Pancreas (tissue), 10 donors: ENCODE measurements at places on chromosomes 3 and 15.

DNA sequence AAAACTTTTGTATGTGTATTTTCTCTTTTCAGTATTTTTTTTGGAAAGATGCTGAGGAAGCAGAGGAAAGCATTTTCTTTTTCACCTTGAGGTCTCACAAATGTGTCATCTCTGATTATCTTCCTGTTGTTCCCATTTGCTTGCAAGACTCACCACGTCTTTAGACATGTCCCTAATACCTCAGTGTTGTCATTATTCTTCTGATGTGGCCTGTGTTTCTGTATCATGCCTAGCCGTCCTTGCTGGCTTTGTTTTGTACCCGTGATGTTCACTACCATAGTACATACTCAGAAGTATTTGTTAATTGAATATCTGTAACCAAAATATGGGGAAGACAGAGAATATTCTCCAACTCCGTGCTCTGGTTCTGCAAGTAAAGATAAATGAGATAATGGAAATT lies 5.0 kb upstream of the P2RY14 start:
- DNase-seq, result no peak

- DNase-seq, result no peak
Observed at GRCh38 chr3:195595785-195596531, 12.2 kb upstream of the APOD start.

DNA sequence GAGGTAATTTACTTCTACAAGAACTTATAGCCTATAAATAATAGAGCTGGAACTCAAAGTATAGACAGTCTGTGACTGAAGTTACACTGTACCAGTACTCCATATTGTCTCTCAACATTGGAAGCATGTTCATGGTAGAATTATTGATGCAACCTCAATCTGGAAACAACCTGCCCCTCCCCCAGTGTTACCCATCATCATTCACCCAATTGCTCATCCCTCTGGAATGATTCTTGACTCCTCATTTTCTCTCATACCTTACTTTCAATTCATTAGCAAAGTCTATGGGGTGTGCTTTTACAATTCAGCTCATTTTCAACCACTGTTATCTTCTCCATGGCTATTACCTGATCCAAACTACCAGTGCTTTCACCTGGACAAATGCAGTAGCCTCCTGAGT lies 151.7 kb downstream of the CPNE4 start:
- DNase-seq, result no peak

- no peak for DNase-seq
Observed at GRCh38 chr15:65579762-65580161, 31.2 kb downstream of the INTS14 start.

DNA sequence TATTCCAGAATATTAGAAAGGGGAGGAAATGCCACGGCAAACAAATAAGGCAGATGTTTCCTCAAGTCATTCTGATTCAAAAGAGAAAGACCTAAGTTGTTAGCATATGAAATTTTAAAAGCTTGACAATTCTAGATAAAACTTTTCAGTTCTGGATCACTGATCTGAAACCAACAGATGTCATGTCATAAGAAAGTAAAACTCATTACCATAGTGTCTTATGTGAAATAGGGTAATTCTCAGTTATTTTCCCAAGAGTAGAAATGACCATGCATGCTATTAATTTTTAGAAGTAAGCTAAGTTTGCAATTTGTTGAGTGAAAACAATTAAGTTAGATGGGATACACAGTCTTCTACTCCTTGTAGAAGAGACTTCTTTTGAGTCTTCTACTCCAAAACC lies 630.3 kb downstream of the NAALADL2 start:
- DNase-seq, result no peak

DNA sequence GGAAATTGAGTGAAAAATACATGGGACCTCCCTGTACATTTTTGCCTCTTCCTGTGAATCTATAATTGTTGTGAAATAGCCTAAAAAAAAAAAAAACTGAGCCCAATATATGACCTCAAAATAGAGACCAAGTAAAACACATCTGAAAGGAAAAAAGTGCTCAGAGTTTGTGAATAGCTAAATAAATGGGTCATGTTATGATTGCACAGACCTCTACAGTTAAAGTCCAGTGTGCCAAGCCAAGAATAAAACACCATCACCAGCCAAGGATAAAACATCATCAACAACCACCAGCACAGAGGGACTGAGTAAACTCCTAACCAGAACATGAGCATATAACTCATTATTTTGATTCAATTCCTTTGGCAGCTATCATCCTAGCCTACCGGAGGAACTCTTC lies 115.6 kb upstream of the AGTR1 start:
- DNase-seq, result no peak

- no peak for DNase-seq
Observed at GRCh38 chr15:67957435-67958132, 96.5 kb upstream of the PIAS1 start.

- peak; percentile 89 for DNase-seq
Observed at GRCh38 chr15:41911691-41912345, 18.0 kb upstream of the SPTBN5 start.

DNA sequence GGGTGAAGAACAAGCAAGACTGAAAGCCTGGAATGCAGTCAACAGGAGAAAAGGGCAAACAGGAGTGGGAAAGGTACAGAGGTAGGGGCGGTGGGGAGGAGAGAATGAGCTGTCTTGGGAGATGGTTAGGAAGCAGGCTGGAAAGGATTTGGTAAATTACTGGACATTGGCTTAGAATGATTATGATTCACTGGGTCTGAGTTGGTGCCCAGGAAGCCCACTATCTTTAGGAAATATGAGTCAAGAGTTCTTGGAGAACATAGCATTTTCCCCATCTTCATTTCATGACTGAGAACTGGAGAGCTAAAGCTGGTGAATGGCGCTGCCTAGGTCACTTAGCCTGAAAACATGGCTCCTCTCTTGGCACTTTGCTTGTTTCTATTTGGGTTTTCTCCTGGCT lies 74.7 kb upstream of the C3orf80 start:
- no peak for DNase-seq

- DNase-seq, result no peak
Observed at GRCh38 chr3:65338571-65338970, 650.8 kb upstream of the ADAMTS9 start.

- DNase-seq, result no peak
Observed at GRCh38 chr3:197890693-197891092, 59.3 kb upstream of the RPL35A start.

DNA sequence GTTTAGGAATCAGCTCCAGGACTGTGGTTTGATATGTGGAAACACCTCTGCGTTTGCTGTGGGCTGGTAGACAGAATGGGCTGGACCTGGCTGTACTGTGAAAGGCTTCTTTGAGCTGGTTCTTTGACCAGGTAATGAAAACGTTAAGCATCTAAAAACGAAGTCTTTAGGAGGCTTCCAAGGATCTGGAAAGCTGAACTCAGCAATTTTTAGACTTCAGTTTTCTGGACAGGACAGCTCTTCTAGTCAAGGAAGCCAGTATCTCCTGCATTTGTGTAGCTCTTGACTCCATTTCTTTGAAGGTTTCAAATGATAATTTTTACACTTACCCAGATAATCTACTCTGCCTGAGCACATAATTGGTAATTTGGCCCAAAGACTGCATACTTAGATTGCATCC lies 25.5 kb downstream of the MAP2K1 start:
- no peak for DNase-seq

DNA sequence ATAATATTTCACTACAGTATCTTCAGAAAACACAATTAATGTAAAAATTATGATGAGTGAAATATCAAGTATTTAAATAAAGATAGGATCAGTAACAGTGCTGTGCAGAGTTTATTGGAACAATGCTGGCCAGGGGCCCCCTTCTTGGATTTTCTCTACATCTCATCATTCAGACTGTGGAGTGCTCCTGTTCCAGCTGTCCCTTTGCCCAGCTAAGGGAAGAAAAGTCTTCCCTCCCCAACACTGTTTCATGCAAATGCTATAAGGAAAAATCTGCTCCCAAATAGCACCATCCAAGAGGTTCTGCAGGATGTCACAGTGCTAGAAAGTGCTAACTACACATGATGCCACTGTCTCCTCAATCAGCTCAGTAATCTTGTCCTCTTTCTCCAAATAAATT lies 64.5 kb downstream of the RPL39L start:
- no peak for DNase-seq

GRCh38 chr3:114496021-114496434 lies 202.2 kb downstream of the TIGIT start:
- DNase-seq, result no peak

DNA sequence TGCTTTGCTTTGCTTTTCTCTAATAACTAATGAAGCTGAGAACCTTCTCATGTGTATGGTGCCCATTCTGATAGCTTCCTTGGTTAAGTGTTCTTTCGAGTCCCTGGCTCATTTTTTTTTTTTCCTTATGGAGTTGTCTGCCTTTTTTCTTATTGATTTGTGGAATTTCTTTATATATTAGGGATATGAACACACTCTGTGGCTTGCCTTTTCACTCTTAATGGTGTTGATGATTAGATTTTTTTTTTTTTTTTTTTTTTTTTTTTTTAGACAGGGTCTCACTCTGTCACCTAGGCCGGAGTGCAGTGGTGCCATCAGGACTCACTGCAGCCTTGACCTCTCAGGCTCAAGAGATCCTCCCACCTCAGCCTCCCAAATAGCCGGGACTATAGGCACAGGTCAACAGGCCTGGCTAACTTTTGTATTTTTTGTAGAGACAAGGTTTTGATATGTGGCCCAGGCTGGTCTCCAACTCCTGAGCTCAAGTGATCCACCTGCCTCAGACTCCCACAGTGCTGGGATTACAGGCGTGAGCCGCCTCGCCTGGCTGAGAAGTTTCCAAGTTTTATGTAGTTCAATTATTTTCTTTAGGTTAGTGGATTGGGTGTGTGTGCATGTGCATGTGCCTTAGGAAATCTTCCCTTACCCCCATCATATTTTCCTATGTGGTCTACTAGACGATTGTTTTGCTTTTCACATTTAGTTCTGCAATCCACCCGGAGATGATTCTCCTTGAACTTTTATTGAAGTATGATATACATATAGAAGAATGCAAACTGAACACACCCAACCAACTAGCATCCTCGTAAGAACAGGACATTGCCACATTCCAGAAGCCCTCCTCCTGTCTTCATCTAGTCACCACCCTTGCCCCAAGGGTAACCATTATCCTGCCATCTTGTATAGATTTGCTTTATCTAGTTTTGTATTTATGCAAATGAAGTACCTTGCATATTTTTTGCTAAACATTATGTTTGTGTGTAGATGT lies 1.7 kb upstream of the SNRPA1 start:
- DNase-seq, result no peak

- no peak for DNase-seq
Observed at GRCh38 chr3:167691366-167691765, 37.6 kb upstream of the WDR49 start.

DNA sequence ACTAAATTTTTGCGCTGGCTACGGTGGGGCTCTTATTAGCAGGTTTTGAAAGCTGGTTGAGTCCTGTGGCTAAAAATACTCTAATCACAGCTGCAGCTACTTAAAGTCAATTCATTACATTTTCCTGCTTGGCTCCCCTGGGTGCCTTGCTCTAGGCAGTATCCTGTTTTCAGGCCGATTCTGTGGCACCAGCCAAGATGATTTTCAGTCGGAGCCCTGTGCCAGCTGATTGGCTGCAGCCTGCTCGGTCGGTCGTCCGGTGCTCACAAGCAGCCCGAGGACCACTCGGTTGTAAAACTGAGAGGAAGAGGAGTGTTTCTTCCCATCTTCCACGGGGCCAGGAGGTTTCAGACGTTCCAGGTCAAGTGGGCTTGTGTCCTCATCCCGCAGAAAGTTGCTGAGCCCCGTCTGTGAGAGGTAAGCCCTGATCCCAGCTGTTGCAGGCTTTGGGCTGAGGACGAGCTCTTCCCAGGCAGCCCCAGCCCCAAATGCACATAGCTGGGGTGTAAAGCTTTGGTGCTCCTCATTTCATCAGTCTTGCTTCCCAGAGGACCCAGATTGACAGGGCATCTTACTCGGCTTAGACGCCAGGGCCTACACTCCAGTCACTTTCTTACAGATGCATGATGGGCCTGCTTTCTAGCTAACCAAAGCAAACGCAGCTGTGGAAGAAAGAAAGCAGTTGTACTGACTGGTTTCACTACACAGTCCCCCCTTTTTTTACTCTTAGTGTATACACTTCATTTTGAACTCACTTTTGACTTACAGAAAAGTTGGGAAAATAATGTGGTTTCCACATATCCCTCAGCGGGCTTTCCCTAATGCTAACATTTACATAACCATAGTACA lies 15.9 kb downstream of the LYSMD4 start:
- no peak for DNase-seq

- no peak for DNase-seq
Observed at GRCh38 chr15:71455107-71455506, 339.8 kb downstream of the THSD4 start.

DNA sequence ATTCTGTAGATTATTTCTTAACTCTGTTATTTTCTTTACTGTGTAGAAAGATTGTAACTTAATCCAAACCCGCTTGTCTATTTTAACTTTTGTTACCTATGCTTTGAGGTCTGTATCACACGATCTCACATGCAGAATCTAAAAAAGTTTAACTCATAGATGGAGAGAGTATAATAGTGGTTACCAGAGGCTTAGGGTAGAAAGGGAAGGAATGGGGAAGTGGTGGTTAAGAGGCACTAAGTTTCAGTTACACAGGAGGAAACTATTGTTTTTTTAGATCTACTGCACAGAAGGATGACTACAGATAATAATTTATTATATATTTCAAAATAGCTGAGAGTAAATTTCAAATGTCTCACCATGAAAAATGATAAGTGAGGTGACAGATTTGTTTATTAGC lies 515.2 kb downstream of the RSL24D1 start:
- DNase-seq, result no peak

DNA sequence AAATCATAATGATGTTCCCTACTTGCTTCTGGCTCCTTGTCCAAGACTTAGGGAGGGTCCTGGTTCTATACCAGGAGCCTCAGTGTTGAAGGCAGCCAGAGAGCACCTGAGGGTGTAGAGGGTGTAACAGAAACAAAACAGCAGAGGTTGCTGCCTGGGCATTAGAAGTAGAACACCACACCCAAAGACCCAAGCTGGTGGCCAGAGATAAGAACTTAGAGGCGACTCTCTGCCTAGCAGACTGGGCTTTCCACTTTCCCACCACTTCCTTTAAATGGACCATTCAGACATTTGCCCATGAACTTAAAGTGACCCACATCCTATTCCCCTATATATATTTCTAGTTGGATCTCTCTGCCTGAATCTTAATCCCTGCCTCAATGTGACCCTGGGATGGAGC lies 189.8 kb downstream of the KLF13 start:
- DNase-seq, result no peak

DNA sequence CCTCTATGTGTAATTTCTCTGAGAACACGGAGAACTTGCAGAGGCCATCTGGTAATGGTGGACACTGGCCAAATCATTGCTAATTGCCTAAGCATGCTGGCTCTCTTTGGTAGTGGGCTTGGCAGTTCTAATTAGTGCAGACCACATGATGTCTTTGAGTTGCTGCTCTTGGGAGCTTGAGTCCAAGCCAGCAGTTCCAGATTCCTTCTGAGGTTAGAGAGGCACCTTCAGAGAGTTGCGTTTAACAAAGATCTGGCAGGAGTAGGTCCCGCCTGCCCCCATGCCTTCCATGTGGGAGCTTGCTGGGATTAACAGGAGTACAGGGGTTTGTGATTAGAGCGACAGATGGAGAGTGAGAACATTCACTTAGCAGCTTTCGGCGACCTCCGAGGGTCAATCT lies 449.0 kb upstream of the LMCD1 start:
- DNase-seq, result no peak

GRCh38 chr3:193148688-193149473 lies 92.1 kb upstream of the PLAAT1 start:
- no peak for DNase-seq
